Stimulated activated CD4-positive, alpha-beta T cell treated with anti-CD3 and anti-CD28 coated beads, Interleukin-15, amount 100 ng/mL, for 24 hours (primary cell): ENCODE measurements at places on chromosomes 2 and 18.

GRCh38 chr2:230872968-230873660 lies 8.4 kb downstream of the ITM2C start:
- no peak for DNase-seq

DNA sequence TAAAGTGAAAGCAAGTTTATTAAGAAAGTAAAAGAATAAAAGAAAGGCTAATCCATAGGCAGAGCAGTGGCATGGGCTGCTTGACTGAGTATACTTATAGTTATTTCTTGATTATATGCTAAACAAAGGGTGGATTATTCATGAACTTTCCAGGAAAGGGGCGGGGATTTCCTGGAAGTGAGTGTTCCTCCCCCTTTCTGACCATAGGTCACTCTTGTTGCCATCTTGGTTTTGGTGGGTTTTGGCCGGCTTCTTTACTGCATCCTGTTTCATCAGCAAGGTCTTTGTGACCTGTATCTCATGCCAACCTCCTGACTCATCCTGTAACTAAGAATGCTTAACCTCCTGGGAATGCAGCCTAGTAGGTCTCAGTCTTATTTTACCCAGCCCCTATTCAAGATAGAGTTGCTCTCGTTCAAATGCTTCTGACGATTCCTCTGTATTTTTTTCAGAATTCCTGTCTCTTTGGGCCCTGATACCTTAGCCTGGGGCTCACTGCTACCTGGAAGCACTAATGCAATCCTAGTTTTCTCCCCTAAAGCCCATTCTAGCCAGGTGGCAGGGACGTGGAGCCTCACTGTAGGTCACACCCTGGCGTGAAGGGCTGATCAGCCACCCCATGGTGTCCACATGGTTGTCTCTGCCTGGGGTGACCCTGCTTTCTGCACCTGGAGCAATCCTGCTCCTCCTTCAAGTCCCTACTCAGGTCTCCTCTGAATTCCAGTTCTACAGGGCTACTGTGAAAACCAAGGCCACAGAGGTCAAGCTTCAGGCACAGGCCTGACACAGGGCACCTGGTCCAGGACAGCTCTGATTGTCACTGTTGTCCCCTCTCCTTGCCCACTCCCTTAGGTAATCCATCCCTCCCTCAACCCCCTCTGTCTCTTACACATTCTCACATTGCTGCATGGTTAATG lies 6.0 kb upstream of the SLC35F6 start:
- peak; percentile 16 for DNase-seq

DNA sequence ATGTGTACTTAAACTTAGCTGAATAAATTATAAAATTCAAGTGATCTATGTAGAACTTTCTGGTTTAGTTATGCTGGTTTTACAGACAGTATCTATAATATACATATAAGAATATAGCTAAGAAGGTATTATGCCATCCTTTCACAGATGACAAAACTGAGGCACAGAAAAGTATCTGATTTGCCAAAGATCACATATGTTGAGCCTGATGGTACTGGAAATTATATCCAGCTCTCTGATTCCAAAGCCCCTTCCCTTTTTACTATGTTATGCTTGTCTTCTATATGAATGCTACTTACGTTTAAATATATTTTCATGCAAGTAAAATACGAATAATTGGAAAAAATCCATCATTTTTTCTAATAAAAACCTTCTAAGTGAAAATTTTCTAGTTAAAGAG lies 1631.3 kb downstream of the DPP10 start:
- no peak for DNase-seq

- DNase-seq, result no peak
Observed at GRCh38 chr2:216695401-216695821, at the start of gene IGFBP5. Gene IGFBP5 (minus strand): TSS chr2:216695549. CDS start chr2:216694775, 774 bp downstream.

GRCh38 chr18:63545000-63545399 lies 2.8 kb downstream of the SERPINB12 start:
- DNase-seq, result no peak

- no peak for DNase-seq
Observed at GRCh38 chr2:176865336-176865735, 347.3 kb upstream of the HNRNPA3 start.
